CD4-positive, alpha-beta T cell treated with Interferon gamma for 1 hour (primary cell): ENCODE measurements at places on chromosomes 12 and 14.

DNA sequence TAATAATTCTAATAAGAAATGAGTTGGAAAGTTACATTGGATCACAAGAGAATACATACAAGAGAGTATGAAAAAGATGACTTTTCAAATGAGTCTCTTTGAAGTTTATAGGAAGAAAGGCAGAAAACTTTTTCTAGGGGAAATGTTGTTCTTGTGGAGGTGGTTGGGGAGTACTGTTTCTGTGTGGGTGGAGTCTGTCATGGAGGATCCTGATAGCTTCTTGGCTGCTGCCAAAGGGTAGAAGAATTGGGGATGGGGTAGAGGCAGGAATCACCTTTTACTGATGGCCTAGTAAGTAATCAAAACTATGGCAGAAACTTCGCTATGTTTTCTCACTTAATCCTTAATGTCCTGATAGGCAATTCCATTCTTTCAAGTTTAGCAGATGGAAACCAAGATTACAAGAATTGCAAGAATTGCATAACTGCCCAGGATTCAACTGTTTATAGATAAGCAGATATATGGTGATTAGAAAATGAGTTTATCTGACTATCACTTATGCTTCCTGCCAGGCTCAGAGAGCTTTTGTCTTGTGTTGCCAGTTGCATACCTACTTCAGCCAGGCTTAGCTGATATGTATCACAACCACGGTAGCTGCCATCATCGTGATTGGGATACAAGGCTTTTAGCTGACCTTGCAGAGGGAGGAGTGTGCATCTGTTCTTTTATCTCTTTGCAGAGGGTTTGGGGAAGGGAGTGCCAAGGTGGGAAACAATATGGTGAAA lies 463.9 kb downstream of the TMTC2 start:
- no peak for DNase-seq

GRCh38 chr14:69755296-69755695 lies 11.6 kb upstream of the SRSF5 start:
- DNase-seq, result no peak

- no peak for DNase-seq
Measured at GRCh38 chr12:68342966-68343365, 10.8 kb upstream of the MDM1 start.

DNA sequence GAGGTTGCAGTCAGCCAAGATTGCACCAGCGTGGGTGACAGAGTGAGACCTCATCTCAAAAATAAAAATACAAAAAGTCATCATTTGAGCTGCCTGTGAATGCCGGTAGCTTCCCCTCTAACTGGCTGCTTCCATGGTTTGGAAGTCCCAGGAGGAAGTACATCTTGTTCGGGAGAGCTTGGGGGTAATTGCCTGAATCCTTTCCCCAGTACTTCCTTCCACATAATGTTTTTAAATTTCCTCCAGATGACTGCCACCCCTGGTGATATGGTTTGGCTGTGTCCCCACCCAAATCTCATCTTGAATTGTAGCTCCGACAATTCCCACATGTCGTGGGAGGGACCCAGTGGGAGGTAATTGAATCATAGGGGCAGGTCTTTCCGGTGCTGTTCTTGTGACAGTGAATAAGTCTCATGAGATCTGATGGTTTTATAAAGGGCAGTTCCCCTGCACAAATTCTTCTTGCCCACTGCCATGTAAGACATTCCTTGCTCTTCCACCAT lies 87.2 kb downstream of the SPRING1 start:
- no peak for DNase-seq

DNA sequence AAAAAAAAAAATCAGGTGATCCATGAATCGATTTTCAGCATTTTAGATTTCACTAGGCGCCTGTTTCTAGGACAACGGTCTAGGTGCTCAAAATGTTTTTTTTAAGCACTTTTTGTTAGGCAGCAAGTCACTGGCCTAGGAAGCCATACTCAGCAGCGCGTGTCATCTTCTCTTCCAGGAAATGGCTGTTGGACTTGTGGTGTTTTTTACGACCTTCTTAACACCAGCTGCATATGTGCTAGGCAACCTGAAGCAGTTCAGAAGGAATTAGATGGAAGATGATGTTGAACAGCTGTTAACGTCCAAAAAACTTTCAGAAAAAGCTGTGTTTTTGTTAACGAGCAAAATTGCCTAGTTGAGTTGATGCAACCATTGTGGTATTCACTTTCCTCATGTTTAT lies 868 bp downstream of the COX8C start:
- DNase-seq, result no peak

DNA sequence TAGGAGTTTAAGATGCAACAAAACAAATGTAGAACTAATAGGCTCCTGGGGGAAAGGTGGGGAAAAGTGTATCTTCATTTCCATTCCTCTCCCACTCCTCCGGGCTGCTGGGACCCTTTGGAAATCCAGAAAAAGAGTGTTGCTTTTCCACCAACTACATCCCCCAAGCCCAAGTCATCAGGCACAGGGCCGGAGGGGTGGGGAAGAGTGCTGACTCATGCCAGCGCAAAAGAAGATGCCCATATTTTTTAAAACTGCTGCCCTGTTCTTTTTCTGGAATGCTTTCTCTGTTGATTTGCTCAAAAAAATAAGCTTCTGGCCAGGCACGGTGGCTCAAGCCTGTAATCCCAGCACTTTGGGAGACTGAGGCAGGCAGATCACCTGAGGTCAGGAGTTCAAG lies 70.9 kb downstream of the TBK1 start:
- DNase-seq, result no peak

DNA sequence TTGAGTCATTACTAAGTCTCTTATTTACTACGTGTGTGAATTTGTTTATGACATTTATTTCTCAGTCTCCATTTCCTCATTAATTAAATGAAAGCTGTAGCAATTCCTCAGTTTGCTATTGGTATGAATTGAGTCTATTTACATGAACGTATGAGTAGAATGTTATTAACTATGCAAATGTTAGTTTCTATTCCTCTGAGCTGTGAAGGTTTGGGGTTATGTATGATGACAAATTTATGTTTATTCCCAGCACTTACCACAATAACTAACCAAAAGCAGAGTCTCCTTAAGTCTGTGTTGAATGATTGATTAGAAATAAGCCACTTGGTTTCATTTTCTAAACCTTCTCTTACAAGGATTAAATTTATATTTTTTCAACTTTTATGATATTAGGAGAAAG lies 1340.9 kb downstream of the FSCB start:
- DNase-seq, result no peak

DNA sequence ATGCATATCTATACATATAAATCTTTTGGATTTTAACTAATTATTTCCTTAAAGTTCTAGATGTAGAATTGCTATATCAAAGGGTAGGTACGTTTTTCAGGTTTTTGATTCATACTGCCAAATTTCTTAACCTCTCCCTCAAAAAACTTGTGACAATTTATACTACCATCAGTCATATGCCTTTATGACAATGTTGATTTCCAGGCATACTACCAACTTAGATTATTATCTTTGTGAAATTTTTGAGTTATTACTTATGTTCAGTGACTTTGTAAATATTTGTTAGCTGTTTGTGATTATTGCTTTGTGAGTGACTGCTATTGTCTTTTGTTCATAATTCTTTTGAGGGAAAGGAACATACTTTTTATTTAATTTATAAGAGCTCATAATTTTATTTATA lies 107.0 kb downstream of the SLC38A6 start:
- no peak for DNase-seq

- DNase-seq, result no peak
Measured at GRCh38 chr12:66620026-66620425, 58.9 kb downstream of the GRIP1 start.

DNA sequence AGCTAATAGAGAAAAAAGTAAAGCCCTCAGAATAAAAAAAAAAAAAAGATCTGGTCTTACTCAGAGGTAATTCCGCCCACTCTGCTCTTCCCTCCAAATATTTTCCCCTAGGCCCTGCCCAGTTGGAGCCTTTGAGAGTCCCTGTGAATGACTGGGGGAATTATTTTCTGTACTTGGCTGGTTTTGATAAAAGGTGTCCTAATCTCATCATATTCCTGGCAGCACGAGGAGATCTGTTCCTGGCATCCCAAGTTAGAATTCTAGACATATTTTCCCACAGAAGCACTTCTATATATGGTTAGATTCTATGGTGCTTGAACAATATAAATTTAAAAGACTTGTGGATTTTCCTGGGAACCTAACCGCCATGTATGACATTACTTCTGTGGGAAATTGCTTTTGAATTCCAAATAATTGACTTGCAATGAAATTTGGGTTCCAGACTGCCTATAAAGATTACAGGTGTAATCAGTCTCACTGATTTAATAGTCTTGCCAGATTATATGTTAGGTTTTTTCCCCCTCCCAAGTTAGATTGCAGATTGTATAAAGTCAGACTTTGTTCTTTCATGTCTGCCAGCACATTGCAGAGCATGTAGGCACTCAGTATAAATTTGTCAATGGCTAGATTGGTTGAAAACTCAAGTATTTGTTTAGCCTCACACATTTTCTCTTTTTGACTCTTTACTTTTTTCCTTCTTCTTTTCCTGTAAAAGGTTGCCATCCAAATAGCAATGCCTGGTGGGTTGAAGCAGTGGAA lies 12.3 kb downstream of the GPX2 start:
- DNase-seq, result no peak
